Thoracic aorta (tissue), 2 donors: ENCODE measurements at places on chromosomes 2 and 18. TPM values are rescaled to one million over a fixed set of nuclear protein-coding genes. Genes with fewer than 3 reads are reported as not detected.

The SPC25 gene
- 1.1 TPM for total RNA-seq

The CAPN14 gene
- 0.14 TPM for total RNA-seq

The REG3G gene
- total RNA-seq = not detected

GRCh38 chr2:104965900-104966299 lies 72.0 kb upstream of the MRPS9 start:
- H3K4me3 ChIP-seq = no peak overlapping the region
- H3K27ac ChIP-seq = no peak overlapping the region
- no peak for DNase-seq
- H3K4me1 ChIP-seq = no peaks in the 10 kb centered on the region
- no peaks in the 10 kb centered on the region for H3K36me3 ChIP-seq

DNA sequence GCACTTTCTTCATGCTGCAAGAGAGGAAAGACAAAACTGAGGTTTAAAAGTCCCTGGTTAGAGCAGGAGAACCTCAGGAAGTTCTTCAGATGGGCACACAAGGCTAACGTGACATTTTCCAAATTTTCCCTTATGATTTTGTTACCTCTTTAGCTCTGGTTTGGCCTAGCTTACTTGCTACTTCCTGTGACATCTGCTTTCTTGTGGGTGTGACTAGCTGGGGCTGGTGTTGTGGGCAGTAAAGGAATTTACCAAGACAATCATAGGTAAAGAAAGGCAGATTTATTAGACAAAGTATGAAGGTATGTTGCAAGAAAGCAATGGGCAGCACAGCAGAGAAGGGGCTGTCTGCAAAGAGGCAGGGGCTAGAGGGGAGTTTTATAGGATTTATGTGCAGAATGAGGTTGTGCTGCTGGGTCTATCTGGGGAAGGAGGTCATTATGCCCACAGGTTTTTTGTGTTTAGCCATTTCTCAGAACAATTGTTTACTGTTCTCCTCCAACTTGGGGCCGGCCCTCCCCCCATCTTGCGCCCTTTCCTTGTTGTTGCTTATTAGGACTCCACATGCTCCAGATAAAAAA lies 6.7 kb upstream of the TNP1 start:
- H3K4me1 ChIP-seq = no peaks in the 10 kb centered on the region
- no peak for DNase-seq
- no peaks in the 10 kb centered on the region for H3K36me3 ChIP-seq
- no peak overlapping the region for H3K27ac ChIP-seq
- H3K27me3 ChIP-seq = no peaks in the 10 kb centered on the region
- H3K4me3 ChIP-seq = no peak overlapping the region

DNA sequence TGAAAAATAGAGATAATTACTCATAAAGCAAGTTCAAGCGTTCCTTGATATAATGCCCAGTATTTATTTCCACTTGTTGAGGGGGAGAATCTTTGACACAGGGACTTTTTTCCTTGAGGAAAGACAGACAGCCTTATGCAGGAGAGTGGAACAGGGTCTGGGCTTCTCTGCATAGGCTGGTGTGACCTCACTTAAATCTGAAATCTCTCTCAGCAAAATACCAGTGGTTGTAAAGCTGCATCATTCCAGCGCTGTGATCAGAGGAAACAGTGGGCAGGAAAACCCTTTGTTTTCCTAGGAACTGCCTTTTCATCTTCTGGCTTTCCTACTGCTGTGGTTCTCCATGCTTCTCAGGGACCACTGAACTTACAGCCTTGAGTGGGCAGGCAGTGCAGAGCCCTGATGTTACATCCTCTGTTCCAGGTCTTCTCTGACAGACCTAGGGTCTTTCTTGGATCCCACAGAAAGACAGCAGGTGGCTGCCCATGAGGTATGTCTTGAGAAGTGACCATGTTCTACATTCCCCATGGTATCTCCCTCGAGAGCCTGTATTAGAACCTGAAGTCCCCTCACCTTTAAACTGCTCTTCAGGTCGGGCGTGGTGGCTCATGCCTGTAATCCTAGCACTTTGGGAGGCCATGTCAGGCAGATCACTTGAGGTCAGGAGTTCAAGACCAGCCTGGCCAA lies 17.6 kb upstream of the MAP4K4 start:
- no peaks in the 10 kb centered on the region for H3K36me3 ChIP-seq
- no peaks in the 10 kb centered on the region for H3K4me1 ChIP-seq
- no peaks in the 10 kb centered on the region for H3K27me3 ChIP-seq
- H3K4me3 ChIP-seq = no peak overlapping the region

- no peak overlapping the region for H3K27ac ChIP-seq
- no peaks in the 10 kb centered on the region for H3K4me1 ChIP-seq
- H3K4me3 ChIP-seq = no peak overlapping the region
Measured at GRCh38 chr2:6498841-6499240, 366.9 kb downstream of the CMPK2 start.
